K562 (cell line): ENCODE measurements at places on chromosomes 13 and 19.
A peak's percentile ranks its signal among the peaks of the same experiment; 100 is the strongest.

- peak; percentile 72 for DNase-seq
These were observed 6.9 kb downstream of the UPK1A start for GRCh38 chr19:35673121-35673804.

DNA sequence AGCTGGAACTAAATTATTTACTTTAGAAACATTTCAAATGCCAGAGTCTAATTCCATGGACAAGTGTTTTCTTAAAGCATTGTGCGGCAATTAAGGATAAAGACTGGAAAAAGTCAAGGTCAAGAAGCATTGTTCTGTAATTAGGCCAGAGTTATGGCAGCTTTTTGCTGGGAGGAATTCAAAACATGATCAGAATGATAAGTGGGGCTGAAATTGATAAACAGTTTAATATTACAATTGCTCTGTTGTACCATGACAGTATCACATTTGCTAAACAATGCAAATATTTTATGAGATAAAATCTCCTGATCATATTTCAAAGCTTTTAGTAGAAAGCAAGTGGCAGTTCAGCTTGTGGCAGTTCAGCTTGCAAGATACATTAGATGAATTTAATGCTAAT is 513.7 kb downstream of the GPC6 start:
- DNase-seq = no peak

DNA sequence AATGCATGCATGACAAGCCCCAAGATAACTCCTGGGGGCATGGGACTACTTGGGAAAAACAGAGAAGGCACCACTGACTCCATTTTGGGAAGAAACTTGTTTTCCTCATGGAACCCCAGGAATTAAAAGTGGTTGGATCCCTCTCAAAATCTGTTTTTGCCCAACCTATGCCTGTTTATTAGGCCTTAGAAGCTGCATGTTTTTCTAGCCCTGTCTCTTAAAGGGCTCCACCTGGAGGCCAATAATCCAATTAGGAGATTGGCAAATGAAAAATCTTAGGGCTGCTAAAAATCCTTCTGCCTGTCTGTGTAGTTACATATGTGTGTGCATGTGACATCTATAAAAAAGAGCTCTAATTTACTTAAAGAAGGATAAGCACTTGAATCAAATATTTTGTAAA is 26.9 kb downstream of the MED4 start:
- DNase-seq = no peak

- DNase-seq = peak; percentile 92
These were observed at the start of gene TRPM4 for GRCh38 chr19:49157445-49158224. Gene TRPM4, plus strand, starts transcription at chr19:49157792. Its CDS starts 75 bp downstream, at chr19:49157867.

GRCh38 chr13:113471844-113472243 is 18.6 kb upstream of the ADPRHL1 start:
- DNase-seq = no peak

DNA sequence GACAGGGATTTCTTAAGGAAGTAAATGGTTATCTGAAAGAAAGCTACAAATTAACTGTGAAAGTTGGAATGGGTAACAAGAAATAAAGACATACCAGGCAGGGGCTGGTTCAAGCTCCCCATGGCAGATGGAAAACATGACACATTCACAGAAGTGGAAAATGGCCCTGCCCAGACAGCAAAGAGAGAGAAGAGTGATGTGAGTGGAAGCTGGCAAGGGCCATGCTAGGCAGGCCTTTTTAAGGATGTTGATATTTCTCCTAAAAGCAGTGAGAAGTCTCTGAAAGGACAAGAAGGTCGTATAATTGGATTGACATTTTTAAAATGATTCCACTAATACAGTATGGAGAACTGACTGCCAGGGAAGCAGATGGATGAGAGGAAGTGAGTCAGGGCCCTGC is 3.3 kb upstream of the FFAR2 start:
- DNase-seq = no peak

DNA sequence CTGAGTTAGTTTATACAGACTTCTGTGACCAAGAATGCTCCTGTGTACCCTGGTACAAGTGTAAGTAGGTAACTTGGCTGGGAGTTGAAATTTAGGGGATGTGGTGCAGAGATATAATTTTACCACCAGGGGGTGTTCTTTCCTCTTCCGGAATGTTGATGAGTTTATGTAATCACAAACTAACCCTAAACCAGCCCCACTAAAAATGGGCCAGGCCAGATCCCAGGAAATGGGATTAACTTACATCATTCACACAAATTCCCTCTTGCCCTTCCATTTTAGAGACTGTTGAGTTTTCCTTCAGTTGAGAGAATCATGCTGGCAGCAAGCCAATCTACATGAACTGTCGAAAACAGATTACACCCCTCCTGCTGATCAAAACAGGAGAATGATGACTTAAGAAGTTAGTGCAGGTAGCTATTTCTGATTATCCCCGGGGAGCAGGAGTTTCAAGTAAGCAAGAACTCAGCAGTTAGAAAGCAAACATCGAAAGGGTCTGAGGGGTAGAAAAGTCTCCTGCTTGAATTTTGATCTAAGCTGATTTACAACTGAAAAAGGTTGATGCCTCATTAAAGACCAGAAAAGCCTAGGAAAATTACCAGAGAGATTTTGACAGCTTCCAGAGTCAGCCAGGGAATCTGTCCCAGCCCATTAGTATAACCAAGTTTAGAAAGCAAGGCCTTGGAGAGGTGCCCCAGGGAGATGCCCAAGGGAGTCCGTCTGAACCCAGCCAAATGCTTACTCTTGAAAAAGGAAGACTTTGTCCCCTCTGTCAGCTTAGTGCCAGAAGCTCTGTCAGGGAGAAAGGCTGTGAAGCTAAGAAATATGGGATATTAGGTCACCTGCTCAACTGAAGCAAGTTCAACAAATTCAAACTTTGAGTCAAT is 32.3 kb upstream of the MED4 start:
- peak; percentile 61 for DNase-seq

- no peak for DNase-seq
These were observed 5.9 kb upstream of the LAMP1 start for GRCh38 chr13:113291129-113291528.

DNA sequence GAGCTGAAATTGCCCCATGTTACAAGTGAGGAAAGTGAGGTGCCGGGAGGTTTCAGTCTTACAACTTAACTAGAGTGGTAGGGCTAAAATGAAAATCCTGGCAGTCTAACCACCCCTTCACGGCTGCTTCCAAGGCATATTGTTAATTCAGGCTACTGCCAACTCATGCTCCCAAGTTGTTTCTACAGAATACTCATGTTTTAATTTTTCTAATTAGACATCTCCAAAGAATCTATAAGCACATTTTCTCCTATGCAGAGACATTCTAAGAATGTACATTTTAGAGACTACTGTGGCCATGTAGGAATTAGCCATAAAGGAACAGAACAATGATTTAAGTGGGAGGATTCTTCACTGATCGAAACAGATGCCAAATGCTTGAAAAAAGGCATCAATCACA is 7.0 kb upstream of the TSC22D1 start:
- no peak for DNase-seq

GRCh38 chr13:47081246-47081645 is 184.4 kb upstream of the HTR2A start:
- DNase-seq = no peak

GRCh38 chr19:9917321-9917720 is 19.0 kb downstream of the OLFM2 start:
- DNase-seq = peak; percentile 80

DNA sequence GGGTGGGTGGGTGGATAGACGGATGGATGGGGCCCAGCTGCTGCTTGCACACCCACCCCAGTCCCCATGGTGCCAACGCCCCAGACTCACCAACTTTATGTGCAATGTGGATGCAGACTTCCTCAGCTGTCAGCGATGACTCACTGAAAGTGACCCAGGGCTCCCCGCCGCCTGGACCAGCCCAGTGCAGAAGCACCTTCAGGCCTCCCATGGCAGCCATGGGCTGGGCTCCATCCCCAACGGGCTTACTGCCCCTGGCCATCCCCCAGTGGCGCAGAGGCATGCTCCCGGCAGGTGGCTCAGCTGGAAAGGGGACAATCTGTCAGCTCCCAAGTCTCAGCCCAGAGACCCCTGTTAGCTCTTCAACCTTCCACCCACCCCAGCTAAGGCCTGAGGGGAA is 2.2 kb downstream of the TYK2 start:
- no peak for DNase-seq

GRCh38 chr13:29914581-29914980 is 64.2 kb upstream of the UBL3 start:
- DNase-seq = no peak

DNA sequence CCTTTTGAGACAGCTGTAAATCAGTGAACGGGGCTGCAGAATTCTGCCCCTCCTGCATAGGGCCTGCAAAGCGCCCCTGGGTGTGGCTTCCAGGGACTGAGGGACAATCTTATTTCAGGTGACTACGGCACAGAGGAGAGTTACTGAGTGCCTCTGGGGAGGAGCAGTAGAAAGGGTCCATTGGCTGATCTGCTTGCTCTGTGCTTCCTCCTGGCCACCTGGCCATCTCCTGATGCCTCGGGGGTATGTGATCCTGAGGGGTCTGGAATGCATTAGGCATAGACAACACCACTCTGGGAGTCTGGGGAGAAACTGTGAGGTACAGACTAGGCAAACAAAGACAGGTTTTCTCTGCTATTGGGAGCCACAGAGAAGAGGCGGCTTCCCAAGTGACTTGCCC is 2.8 kb downstream of the KCTD15 start:
- DNase-seq = no peak

DNA sequence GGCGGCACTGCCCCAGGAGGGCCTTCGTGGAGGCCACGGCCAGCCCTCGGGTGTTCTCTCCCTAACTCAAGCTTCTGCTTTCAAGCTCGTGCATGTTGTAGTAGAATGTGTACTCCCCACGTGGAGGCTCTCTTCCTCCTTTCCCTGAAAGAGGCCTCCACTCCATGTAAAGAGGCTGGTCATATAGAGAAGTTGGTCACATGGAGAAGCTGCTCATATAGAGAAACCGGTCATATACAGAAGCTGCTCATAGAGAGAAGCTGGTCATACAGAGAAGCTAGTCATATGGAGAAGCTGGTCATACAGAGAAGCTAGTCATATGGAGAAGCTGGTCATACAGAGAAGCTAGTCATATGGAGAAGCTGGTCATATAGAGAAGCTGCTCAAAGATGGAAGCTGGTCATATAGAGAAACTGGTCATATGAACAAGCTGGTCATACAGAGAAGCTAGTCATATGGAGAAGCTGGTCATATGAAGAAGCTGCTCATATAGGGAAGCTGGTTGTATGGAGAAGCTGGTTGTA is 152.5 kb downstream of the COL4A1 start:
- DNase-seq = no peak

GRCh38 chr13:28718196-28718542 is 601 bp downstream of the SLC46A3 start:
- no peak for DNase-seq

DNA sequence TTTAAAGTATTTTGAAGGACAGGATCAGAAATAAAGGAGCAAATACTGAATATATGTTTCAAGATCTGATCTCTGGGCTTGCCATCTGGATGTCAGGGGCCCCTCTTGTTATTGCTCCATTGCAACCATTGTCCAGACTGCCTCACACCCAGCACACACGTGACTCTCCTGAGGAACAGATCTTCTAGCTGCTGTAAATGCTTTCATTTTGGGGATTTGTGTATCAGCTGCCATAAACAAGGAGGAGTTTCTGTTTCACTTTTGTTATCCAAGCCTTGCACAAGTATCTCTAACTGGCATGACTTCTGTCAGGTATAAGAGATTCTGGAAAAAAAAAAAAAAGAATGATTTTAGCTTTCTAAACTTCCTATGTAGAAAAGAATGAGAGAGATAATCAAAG is 1624.1 kb upstream of the PRR20A start:
- DNase-seq = no peak

- DNase-seq = no peak
These were observed 261.9 kb upstream of the SOX21 start for GRCh38 chr13:94974015-94974951.

- peak; percentile 93 for DNase-seq
These were observed at the start of gene PIP5K1C for GRCh38 chr19:3700242-3701032. Gene PIP5K1C, minus strand, starts transcription at chr19:3700468. Its CDS starts 78 bp downstream, at chr19:3700390.

DNA sequence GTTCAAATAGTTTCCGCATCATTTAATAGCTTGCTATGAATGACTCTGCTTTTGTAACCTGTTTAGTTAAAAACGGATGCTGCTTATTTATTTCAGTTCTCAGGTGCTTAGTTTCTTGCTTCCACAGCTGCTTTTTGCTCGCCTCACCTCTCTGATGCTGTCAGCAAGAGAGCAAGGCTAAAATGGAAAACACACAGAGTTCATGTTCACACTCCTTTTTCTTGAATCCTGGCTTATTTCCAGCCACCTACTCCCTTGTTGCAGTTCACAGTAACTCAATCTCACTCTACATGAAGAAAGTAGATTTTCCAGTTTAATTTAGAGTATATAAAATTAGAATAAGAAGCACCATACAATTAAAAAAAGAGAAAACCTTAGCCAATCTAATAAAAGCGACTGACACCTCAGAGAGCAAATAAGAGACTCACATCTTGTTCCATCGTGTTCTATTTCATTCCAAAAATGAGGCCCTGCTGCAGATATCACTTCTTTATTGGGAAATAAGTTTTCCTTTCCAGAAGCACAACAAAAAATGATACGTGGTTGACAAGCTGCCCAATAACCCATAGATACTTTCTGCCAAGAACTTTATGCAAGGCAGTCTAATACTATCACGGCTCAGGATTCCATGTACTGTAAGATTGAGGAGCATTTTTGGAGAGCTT is 326.1 kb upstream of the SLITRK1 start:
- no peak for DNase-seq

GRCh38 chr13:95763601-95764000 is 86.7 kb downstream of the DNAJC3 start:
- no peak for DNase-seq

DNA sequence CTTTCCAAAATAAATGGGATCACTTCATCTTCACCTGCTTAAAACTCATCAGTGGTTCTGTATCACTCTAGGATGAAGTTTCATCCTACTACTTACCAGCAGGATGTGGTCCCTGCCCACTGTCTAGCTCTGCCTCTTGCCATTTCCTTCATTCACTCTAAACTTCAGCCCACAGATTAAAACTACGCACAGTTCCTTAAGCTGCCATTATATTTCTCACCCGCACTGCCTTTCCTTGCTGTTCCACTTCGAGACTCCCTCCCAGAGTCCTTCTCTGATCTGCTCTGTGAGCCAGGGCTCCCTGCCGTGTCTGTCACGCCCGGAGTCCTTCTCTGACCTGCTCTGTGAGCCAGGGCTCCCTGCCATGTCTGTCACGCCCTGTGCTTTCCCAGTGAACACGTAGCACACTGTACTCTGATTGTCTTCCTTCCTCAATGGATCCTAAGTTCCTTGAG is 52.0 kb upstream of the NPAS1 start:
- no peak for DNase-seq

GRCh38 chr13:73842626-73843025 is 291.6 kb downstream of the KLF12 start:
- no peak for DNase-seq

GRCh38 chr19:19460761-19461265 is 54.5 kb downstream of the TSSK6 start:
- DNase-seq = no peak

DNA sequence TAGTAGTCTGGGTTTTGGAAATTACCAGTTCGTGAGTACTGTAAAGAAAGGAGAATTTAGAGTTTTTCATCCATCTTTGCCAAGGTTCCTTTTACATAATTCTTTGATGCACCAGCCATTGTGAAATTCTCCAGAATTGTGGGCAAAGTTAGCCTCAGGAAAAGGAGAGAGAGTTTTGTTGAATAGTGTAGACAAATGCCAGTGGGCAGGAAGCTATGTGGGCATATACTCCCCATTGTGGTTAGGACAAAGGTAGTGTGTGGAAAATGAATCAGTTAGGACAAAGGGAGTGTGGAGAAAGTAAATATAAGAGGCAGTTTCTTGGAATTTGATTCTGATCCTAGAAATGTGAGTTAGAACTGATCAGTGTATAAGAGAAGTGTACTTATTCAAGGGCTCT is 67.9 kb downstream of the PCCA start:
- no peak for DNase-seq
